ENCODE measurements at places on chromosomes 1 and 21.

DNA sequence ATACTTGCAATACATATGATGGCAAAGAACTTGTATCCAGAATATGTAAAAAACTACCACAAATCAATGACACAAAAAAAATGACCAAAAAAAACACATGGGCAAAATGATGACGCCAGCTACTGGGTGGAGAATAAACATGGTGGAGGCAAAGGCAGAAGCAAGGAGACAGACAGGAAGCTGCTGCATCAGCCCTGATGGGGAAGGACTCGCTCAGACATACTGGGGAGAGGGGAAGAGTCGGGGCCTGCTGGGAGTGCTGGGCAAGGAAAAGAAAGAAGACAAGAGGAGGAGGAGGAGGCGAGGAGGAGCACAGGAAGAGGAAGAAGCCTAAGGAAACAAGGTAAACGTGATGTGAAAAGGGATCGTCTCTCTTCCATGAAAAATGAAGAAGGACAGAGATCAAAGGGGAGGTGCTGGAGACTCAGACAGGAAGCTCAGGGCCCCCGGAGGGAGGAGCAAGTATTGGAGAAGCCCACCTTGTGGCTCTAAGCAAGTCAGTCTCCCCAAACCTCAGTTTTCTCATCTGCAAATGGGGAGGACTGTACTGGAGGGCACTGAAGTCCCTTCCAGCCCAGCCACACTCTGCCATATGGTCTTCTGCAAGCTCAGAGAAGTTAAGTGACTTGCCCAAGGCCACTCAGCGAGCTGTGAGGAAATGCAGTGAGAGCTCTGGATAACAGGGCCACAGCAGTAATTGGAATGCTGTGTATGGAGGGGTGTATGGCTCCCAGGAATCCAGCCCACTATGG lies 24.2 kb downstream of the OLFML2B start:
- DNase-seq: peak; percentile 36

DNA sequence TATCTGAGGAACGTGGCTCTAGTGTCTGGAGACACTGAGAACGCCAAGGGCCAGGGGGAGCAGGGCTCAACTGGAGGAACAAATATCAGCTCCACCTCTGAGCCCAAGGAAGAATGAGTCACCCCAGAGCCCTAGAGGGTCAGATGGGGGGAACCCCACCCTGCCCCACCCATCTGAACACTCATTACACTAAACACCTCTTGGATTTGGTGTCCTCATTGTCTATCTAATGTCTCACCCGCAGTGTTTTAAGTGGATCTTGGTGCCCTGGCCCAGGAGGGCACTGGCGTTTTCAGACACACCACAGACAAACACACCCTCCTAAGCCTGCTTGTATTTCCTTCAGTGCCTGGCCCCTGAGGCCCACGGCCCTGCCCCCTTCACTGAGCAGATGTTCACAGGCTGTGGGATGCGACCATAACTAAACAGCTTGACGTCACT lies 2.2 kb upstream of the FALEC start:
- no peak for DNase-seq

- peak; percentile 96 for DNase-seq
Measured at GRCh38 chr1:111739194-111739924, at the start of gene INKA2. INKA2 (minus strand) TSS chr1:111739395; CDS start chr1:111739242, 153 bp downstream.

- no peak for DNase-seq
Measured at GRCh38 chr1:91172541-91172940, 150.7 kb upstream of the ZNF644 start.

GRCh38 chr1:217660353-217661062 lies 29.4 kb downstream of the SPATA17 start:
- DNase-seq: no peak

- no peak for DNase-seq
Measured at GRCh38 chr1:64082459-64082858, 121.0 kb upstream of the UBE2U start.

DNA sequence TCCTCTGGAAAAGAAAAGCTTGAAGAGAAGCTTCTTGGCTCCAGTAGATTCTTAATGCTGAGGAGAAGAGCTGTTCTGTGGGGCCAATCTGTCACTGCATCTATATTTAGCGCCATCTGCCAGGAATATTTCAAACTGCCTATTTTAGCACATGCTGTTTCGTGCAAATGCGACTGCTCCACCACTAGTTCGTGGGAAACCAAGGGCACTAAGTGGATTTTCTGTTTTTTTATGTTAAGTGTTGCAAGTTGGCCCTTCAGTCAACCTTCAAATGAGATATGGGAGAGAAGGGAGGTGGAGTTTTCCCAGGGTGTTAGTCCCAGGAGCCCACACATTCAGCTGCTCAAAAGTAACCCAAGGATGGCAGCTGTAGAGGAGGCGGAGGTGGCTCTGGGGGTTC lies 91.9 kb downstream of the TSEN15 start:
- no peak for DNase-seq

Measured in upper lobe of right lung (tissue), 1 donor.